H4 (cell line): ENCODE measurements at places on chromosomes 4 and X.
A peak's percentile ranks its signal among the peaks of the same experiment; 100 is the strongest.

DNA sequence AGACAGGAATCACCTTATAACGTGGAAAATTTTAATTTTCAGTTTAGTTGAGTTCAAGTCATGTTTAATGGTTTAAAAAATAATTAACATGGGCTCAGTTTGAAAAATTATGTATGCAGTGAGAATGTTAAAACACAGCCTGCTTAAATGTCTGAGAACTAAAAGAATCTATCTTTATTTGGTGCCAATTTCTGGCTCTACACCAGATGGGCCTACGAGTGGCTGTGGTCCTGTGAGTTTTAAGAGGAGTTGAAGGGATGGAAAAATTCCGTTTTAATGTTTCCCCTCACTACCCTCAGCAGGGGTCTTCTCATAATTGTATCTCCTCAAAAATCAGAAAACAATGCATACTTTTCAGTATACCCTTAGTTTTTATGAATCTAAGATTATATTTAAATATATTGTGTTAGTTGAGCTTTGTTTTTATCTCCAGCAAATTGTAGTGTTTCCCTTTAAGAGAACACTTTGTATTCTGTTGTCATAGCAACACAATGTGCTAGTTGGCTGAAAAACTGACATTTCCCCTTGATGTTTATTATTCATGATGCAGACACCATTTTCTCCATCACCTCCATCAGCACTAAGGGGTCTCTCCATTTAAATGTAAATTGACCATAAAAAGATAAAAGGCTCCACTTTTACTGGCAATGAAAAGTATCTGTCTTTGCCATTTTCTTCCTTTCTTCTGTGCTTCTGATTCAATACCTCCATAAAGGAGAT, 393.5 kb upstream of the GRIA3 start:
- no peak for DNase-seq

- DNase-seq: no peak
Measured at GRCh38 chr4:6768539-6768905, 14.0 kb upstream of the KIAA0232 start.

DNA sequence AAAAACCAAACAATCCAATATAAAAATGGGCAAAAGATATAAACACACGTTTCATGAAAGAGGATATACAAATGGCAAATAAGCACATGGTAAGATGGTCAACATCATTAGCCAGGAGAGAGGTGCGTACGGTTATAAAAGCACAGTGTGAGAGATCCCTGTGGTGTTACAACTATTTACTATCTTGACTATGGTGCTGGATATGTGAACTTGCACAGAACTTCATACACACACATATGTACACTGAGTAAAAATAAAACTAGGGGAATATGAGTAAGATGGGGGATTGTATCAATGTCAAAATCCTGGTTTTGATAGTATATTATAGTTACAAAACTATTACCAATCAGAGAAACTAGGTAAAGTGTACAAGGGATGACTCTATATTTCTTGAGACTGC, 8.4 kb downstream of the FBXO8 start:
- no peak for DNase-seq

GRCh38 chrX:13078739-13079444, 34.5 kb upstream of the FAM9C start:
- peak; percentile 65 for DNase-seq

DNA sequence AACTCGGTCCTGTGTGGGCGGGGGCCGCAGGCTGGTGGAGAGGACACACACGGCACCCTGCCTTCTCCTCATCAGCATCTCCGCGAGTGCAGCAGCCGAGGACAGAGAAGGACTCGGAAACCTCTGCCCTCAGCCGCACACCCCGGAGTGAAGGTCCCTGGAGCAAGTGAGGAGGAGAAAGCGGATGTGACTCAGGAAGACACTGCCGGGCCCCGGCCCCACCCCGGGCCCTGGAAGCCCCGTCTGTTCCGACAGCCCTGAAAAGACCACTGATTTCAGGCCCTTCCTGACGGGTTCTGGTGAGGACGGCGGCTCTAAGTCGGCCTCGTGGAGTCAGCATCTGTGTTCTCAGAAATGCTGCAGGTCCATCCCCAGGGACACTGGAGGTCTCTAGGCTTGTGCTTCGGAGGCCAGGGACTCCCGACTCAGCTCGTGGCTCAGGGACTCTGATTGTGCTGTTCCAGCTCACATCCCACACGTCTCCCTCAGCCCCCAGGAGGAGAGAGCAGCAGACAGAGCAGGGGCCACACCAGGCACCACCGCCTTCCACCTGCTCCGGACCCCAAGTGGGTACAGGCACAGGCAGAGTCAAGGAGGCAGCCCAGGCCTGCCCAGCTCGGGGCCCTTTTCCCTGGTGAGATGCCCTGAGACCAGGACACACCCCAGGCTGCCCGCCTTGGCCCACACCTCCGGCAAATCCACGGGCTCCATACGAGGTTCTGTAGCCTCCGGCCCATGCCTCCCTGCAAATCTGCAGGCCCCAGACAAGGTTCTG, 134.5 kb upstream of the NKX1-1 start:
- DNase-seq: no peak

DNA sequence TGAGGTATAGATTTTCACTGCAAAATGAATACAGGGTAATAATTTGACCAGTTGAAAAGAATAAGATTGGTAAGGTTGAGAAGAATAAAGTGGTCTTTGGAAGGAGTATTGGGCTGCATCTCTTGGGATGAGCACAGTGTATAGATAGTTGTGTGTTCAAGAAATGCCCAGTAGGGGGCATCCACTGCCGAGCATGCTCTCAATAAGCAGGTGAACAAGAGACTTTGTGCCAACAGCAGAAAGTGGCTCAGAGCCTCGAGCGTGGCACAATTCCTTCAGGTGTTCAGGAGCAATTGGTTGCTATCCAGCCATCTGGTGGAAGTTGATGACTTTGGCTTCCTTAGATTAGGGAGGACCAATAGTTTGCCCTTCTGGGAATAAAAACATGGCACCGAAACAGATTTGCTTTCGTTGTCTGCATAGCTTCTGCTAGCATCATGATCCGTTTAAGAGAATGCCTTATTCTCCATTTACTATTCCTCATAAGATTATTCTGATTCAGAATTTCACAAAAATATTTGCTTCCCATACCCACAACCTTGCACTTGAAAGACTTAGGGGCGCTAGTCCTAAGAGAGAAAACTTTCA, 258.1 kb upstream of the NEIL3 start:
- DNase-seq: peak; percentile 47

GRCh38 chr4:11106190-11106589, 322.5 kb downstream of the HS3ST1 start:
- peak; percentile 16 for DNase-seq

GRCh38 chr4:86117705-86118302, 242.0 kb downstream of the MAPK10 start:
- DNase-seq: no peak
